ENCODE measurements at places on chromosomes 7 and 10.

GRCh38 chr7:79453558-79454360 is at the start of gene MAGI2:
Gene MAGI2 (minus strand): TSS chr7:79453667. CDS start chr7:79453320, 347 bp downstream.
- H3K4me3 ChIP-seq, result peak within 1 kb of the TSS; percentile 67
- H3K27me3 ChIP-seq, result no peaks in the 10 kb centered on the region
- no peaks in the 10 kb centered on the region for H3K36me3 ChIP-seq
- H3K27ac ChIP-seq, result peak within 1 kb of the TSS; percentile 86

DNA sequence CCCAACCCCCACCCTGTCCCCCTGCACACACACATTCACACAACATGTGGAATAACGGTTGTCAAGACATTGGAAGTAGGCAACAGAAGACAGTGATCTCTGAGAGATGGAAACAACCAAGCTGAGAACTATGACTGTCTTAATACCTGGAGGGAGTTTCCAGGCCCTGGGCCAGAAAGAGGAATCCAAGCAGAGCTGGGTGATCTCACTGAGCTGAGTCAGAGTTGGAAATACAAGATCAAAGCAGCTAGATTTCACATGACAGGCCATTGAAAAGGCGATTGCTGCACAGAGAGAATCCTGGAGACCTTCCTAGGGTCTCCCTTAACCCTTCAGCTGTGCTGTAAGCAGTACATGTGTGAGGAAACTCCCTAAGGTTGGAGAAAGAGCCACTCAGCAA is 165.8 kb upstream of the PRSS1 start:
- H3K27ac ChIP-seq, result no peak overlapping the region
- H3K27me3 ChIP-seq, result no peaks in the 10 kb centered on the region
- DNase-seq, result no peak
- no peak overlapping the region for H3K4me3 ChIP-seq

GRCh38 chr10:48714088-48714487 is 29.4 kb downstream of the WDFY4 start:
- no peaks in the 10 kb centered on the region for H3K27me3 ChIP-seq
- no peaks in the 10 kb centered on the region for H3K4me1 ChIP-seq
- no peak overlapping the region for H3K4me3 ChIP-seq
- no peaks in the 10 kb centered on the region for H3K36me3 ChIP-seq
- DNase-seq, result no peak

DNA sequence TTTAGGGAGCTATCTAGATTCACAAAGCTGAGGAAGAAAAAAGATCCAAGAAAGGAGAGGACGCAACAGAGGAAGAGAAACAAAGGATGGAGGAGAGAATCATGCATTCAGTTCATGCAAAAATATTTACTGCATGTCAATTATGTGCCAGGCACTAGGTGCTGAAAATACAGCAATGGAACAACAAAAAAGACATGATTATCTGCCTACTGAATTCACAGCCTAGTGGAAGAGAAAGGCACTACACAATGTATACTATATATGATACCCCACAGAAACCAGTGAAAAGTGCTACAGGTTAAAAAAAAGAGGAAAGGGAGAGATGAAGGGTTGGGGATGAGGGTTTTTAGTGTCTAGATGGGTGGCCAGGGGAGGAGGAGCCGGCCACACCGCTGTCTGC is 520.4 kb upstream of the CELF2 start:
- no peaks in the 10 kb centered on the region for H3K36me3 ChIP-seq
- H3K27ac ChIP-seq, result no peak overlapping the region
- no peak overlapping the region for H3K4me3 ChIP-seq
- no peaks in the 10 kb centered on the region for H3K4me1 ChIP-seq

- DNase-seq, result peak; percentile 88
- no peaks in the 10 kb centered on the region for H3K27me3 ChIP-seq
- peaks cover 9% of the 10 kb centered on the region for H3K4me1 ChIP-seq
- peak overlapping the region; percentile 51 for H3K27ac ChIP-seq
- peaks cover 32% of the 10 kb centered on the region for H3K36me3 ChIP-seq
Measured at GRCh38 chr7:56079450-56080185, 13.1 kb downstream of the PHKG1 start.

DNA sequence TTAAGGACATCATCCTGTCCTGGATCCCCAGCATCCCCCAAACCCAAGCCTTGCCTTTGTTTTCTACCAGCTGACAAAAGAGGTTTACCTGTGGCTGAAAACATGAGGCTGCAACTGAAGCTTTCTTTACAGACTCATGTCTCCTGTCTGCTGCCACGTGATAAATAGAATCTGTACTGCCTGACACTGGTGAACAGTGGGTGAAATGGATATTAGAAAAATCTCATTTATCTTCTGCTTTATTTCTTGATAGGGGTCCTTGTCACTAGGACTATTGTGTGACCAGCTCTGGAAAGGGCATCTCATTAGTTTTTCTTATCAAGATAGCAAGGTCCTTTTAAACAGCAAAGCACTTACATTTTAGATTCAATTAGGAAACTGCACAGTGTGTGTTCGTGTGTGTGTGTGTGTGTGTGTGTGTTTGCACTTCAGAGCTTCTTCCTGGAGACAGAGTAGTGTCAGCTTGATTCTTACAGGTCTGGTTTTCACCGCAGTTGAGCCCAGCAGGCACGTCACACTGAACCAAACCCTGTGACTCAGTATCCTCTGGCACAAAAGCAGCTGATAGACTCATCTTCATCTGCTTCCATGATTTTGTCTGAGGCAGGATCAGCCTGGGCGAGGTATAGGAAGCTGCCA is 373.5 kb upstream of the CELF2 start:
- H3K4me3 ChIP-seq, result no peak overlapping the region
- H3K27me3 ChIP-seq, result no peaks in the 10 kb centered on the region
- peaks cover 12% of the 10 kb centered on the region for H3K4me1 ChIP-seq
- peak overlapping the region; percentile 53 for H3K27ac ChIP-seq
- no peak for DNase-seq
- no peaks in the 10 kb centered on the region for H3K36me3 ChIP-seq

DNA sequence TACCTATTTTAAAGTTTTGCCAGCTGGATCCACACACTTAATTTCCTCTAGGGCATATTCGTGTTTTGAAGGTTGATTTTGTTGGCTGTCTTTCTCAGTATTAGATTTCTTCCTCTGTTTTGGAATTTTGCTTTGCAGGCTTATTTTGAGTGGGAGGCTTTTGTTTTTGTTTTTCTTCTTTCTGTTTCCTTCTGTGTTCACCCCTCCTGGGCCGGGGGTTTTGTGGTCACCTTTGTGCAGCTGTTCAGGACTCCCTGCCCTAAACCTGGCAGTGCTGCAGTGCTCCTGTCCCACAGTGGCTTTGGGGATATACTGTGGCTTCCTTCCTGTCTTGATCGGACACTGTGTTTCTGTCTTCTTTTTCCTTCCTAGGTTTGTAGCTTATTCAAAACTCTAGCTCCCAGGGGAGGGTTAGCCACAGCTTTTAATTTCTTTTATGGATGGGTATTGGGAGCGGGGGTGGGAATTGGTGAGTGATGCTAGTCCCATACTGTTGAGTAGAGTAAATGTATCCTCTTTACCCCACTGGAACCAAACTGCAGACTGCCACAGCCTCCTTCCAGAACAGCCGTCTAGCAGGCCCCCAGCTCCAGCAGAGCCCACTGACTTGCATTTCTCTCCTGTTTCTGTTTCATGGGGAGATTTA is 228.7 kb upstream of the FZD8 start:
- H3K27me3 ChIP-seq, result no peaks in the 10 kb centered on the region
- no peaks in the 10 kb centered on the region for H3K36me3 ChIP-seq
- no peak overlapping the region for H3K4me3 ChIP-seq
- no peak overlapping the region for H3K27ac ChIP-seq
- no peaks in the 10 kb centered on the region for H3K4me1 ChIP-seq
- no peak for DNase-seq

GRCh38 chr7:12827920-12828319 is 140.5 kb downstream of the ARL4A start:
- H3K27me3 ChIP-seq, result no peaks in the 10 kb centered on the region
- H3K27ac ChIP-seq, result no peak overlapping the region
- no peaks in the 10 kb centered on the region for H3K4me1 ChIP-seq

DNA sequence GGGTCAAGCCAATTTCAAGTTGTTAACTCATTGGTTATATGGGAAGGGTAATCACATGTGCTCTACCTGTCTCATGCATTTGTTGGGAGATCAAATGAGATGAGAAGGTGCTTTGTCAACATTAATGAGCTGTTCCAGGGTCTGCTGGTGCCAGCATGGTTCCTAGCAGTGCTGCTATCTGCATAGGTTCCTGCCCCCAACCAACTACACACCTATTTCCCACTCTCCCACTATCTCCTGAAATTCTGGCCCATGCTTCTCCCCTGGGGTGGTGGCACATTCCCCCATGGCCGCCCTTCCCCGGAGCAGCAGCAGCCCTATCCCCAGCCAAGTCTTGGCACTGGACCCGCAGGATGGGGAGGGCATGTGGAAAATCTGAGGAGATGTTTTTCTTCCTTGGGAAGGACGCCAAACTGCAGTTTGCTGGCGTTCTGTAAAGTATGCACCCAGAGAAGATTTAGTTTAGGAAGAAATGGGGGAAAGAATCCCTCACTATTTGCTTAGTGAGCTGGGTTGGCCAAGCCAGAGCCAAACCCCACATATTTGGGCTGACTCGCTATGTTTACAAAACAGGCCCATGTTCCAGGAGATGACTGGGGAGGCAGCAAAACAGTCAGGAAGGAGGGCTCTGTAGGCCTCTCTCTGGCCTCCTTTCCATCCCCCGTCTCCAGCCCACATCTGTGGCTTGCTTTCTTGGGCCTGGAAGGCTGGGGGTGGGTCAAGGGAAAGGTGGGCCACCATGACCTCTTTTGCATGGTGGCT is 42.5 kb downstream of the PPP1R3C start:
- no peak overlapping the region for H3K4me3 ChIP-seq
- peak; percentile 15 for DNase-seq
- peaks cover 18% of the 10 kb centered on the region for H3K4me1 ChIP-seq
- no peaks in the 10 kb centered on the region for H3K36me3 ChIP-seq
- H3K27me3 ChIP-seq, result no peaks in the 10 kb centered on the region

- no peak for DNase-seq
- no peaks in the 10 kb centered on the region for H3K4me1 ChIP-seq
- no peaks in the 10 kb centered on the region for H3K27me3 ChIP-seq
- H3K4me3 ChIP-seq, result no peak overlapping the region
Measured at GRCh38 chr7:31690935-31691334, 3.9 kb downstream of the PPP1R17 start.

- peak; percentile 77 for DNase-seq
- peaks cover 19% of the 10 kb centered on the region for H3K4me1 ChIP-seq
- no peaks in the 10 kb centered on the region for H3K36me3 ChIP-seq
- H3K27ac ChIP-seq, result no peak overlapping the region
- no peak overlapping the region for H3K4me3 ChIP-seq
Measured at GRCh38 chr7:2480070-2480408, 3.8 kb upstream of the GRIFIN start.

GRCh38 chr7:80106498-80107113 is 28.0 kb upstream of the GNAI1 start:
- H3K4me3 ChIP-seq, result no peak overlapping the region
- H3K27me3 ChIP-seq, result no peaks in the 10 kb centered on the region
- DNase-seq, result no peak

GRCh38 chr10:77939561-77940001 is 13.0 kb upstream of the DLG5 start:
- DNase-seq, result no peak
- no peaks in the 10 kb centered on the region for H3K4me1 ChIP-seq
- no peaks in the 10 kb centered on the region for H3K36me3 ChIP-seq

DNA sequence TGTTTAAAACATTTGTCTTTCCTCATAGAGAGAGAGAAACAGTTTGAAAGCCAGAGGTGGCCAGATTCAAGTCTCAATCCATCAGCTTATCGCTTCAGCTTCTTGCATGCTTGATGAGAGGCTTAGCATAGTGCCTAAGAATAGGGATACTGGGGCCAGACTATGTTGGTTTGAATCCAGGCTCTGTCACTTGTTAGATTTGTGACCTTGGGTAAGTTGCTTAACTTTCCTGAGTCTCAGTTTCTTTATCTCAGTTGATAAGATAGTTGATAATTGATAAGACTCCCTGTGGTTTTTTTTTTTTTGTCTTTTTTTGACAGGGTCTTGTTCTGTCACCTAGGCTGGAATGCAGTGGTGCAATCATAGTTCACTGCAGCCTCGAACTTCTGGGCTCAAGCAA is 12.1 kb upstream of the CDK6 start:
- H3K4me3 ChIP-seq, result no peak overlapping the region
- no peak for DNase-seq
- no peaks in the 10 kb centered on the region for H3K36me3 ChIP-seq
- no peaks in the 10 kb centered on the region for H3K4me1 ChIP-seq
- H3K27me3 ChIP-seq, result no peaks in the 10 kb centered on the region

GRCh38 chr7:4245866-4246470 is 436.1 kb upstream of the FOXK1 start:
- no peak overlapping the region for H3K4me3 ChIP-seq
- no peak overlapping the region for H3K27ac ChIP-seq
- DNase-seq, result no peak
- no peaks in the 10 kb centered on the region for H3K27me3 ChIP-seq

DNA sequence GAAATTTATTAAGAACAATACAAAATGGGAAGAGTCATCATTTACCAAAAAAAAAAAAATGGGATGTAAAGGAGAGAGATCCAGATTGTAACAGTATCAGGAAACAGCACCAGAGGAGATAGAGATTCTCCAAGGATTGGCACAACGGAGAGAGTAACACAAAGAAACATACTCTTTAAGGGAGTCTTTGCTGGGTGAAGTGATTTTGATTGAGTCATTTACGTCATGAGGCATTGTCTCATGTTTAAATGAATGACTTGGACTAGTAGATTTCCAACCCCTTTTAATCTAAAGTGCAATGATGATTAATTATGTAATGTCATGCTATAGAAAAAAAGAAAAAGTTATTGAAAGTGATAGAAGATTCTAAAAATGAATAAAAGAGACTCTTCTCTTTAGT is 68.8 kb downstream of the ITGB8 start:
- no peaks in the 10 kb centered on the region for H3K36me3 ChIP-seq
- no peak overlapping the region for H3K4me3 ChIP-seq
- no peaks in the 10 kb centered on the region for H3K27me3 ChIP-seq
- H3K4me1 ChIP-seq, result no peaks in the 10 kb centered on the region
- DNase-seq, result no peak

- no peaks in the 10 kb centered on the region for H3K4me1 ChIP-seq
- H3K36me3 ChIP-seq, result peaks cover 43% of the 10 kb centered on the region
- no peak overlapping the region for H3K4me3 ChIP-seq
- no peak overlapping the region for H3K27ac ChIP-seq
- H3K27me3 ChIP-seq, result no peaks in the 10 kb centered on the region
Measured at GRCh38 chr7:66958538-66959350, 36.6 kb downstream of the SBDS start.

GRCh38 chr7:2527505-2528467 is 8.2 kb downstream of the LFNG start:
- DNase-seq, result no peak
- peaks cover 17% of the 10 kb centered on the region for H3K36me3 ChIP-seq
- peak overlapping the region; percentile 12 for H3K4me3 ChIP-seq
- H3K27ac ChIP-seq, result peak overlapping the region; percentile 82

- H3K27ac ChIP-seq, result no peak overlapping the region
- H3K4me1 ChIP-seq, result peaks cover 5% of the 10 kb centered on the region
- no peaks in the 10 kb centered on the region for H3K36me3 ChIP-seq
- no peak for DNase-seq
- no peaks in the 10 kb centered on the region for H3K27me3 ChIP-seq
Measured at GRCh38 chr7:95327356-95327755, 3.0 kb upstream of the PON1 start.

GRCh38 chr7:6012355-6013104 is 3.5 kb downstream of the AIMP2 start:
- no peak for DNase-seq
- H3K4me1 ChIP-seq, result peaks cover 26% of the 10 kb centered on the region
- peaks cover 22% of the 10 kb centered on the region for H3K36me3 ChIP-seq
- no peak overlapping the region for H3K4me3 ChIP-seq

Data from upper lobe of left lung (tissue), 6 donors.